Immature natural killer cell (primary cell): ENCODE measurements at places on chromosomes 2 and 18. TPM values are rescaled to one million over a fixed set of nuclear protein-coding genes. Genes with fewer than 3 reads are reported as not detected.

TMEM37 gene
- polyA plus RNA-seq = not detected

- DNase-seq = no peak
Observed at GRCh38 chr2:33946193-33946592, 347.1 kb upstream of the FAM98A start.

- no peak for DNase-seq
Observed at GRCh38 chr2:38322224-38322914, 54.7 kb downstream of the ATL2 start.

DNA sequence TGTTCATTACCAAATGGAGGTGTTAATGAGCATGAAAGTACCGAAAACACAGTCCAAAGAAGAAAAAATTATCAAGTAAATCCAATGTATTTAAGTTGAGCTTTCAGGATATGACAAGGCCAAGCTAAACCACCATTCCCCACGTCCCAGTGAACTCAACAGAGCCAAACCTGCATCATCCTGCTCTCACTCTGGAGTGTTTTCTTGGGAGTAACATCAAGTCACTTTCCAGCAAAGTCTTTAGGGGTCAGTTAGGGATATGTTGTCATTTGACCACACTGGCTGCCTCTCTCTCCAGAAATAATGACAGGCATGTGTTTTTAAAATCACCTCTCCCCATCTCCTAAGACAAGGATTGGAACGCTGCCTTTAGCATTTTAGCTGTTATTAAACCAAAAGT, 140.5 kb downstream of the SRBD1 start:
- DNase-seq = no peak

GNLY gene
- 13,165 TPM for polyA plus RNA-seq

DES gene
- not detected for polyA plus RNA-seq

SLC23A3 gene
- polyA plus RNA-seq = 0.29 TPM

DNA sequence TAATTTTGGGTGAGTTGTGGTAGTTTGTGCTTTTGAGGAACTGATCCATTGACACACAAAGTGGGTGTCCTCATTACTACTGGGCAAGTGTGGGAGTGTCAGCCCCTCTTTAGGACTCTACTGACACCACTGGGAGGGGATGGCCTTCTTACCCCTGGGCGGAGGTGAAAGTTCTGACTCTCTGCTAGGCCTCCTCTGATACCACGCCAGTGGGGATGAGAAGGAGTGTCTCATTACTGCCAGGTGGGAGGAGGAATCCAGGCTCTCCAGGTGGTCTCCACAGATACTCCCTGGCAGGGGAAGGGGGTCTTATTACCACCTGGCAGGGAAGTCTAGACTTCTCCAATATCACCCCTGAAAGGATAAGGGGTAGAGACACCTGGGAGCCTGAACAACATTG, 9.1 kb downstream of the LCLAT1 start:
- DNase-seq = no peak

- DNase-seq = no peak
Observed at GRCh38 chr2:68911709-68912108, 40.5 kb upstream of the BMP10 start.

FAM136A gene
- polyA plus RNA-seq = 68.6 TPM

IL18RAP gene
- polyA plus RNA-seq = 60.3 TPM

LOXHD1 gene
- polyA plus RNA-seq = not detected

DNA sequence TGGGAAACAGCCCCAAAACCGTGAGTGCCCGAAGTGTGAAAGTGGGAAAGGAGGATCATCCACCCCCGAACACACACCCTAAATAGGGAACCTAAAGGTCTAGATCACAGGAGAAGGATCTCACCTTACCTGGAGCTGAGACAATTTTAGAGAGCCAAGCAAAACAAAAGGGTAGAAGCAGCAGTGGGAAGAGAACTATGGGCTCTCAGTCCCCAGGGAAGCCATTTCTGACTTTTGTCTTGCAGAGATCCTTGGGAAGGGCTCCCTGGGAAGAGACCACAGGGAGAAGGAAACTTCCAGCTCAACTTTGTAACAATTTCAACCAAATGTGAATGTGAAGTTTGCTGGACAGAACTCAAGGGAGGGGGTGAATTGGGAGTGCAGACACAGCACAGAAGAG, 110.6 kb downstream of the WDPCP start:
- DNase-seq = no peak

CNTNAP5 gene
- polyA plus RNA-seq = not detected
